ENCODE measurements at places on chromosomes 7 and 10.

DNA sequence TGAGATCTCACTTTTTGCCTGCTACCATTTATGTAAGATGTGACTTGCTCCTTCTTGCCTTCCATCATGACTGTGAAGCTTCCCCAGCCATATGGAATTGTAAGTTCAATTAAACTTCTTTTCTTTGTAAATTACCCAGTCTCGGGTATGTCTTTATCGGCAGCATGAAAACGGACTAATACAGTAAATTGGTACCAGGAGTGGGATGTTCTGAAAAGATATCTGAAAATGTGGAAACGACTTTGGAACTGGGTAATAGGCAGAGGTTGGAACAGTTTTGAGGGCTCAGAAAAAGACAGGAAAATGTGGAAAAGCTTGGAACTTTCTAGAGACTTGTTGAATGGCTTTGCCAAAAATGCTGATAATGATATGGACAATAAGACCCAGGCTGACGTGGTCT, 10.6 kb upstream of the GARIN1A start:
- no peak for DNase-seq

DNA sequence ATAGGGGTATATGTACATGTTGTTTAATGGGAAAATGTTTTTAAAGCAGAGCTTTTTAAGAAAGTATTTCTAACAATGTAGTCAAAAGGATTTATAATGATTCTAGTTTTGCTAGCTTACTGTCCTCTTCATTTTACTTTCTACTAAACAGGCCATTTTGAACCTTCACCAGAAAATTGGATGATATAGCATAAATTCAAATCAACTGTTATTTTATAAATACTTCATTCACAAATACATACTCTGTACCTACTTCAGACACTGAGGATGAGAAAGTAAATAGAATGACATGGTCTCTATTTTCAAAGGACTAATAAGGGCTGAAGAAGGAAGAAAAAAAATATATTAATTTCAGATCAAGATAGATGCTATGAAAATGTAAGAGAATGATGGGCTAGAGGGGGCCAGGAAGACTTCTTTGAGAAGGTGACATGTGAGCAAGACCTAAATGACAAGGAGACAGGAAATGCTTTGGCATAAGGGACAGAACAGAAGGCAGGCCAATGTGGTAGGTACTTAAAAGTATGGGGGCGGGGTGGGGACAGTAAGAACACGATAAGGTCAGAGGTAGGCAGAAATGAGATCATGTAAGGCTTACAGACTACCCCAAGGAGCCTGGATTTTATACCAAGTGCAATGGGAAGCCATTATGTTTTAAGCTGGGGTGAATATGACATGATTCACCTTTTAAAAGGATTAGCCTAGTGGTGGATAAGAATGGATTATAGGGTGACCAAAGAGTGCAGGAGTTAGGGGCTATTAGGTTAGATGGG, 5.2 kb downstream of the NAMPT start:
- peak; percentile 35 for DNase-seq

DNA sequence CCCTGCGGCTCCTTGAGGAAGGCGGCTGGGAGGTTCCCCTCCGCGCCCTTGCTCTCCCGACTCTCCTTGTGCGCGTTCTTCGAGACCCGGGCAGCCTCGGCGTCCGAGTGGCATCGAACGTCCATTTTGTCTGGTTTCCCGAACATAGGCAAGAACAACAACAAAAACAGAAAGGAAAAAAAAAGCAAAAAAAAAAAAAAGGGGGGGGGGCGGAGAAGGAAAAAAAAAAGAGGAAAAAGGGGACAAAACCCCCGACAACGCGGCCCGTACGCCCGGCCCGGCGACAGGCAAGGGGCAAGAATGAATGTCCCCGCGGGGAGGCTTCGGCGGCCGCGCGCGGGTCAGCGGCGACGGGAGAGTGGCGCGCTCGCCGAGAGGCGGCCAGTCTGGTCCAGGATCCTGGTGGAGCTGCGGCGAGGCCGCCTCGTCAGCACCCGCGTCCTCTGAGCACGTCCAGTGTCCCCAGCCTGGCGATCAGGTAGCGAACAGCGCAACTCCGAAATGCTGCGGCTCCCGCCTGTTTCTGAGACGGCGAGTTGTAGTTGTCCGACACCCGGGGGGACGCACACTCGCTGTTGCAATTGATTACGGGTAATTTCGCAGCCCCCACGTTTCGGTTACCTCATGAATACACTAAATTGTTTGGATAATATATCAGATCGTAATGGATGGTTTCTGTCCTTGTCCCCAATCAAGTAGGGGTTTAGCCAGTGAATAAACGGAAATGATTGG, at the start of gene VAX1:
Gene VAX1 (minus strand): TSS at position 360 of the 732 bp plus-strand sequence. CDS start 214 bp downstream, at position 146.
- no peak for DNase-seq

GRCh38 chr7:30799976-30800661, 28.9 kb downstream of the MINDY4 start:
- no peak for DNase-seq

- DNase-seq: peak; percentile 10
Observed at GRCh38 chr7:21253740-21254687, 173.9 kb upstream of the SP4 start.

- no peak for DNase-seq
Observed at GRCh38 chr7:134685250-134685649, 38.6 kb downstream of the BPGM start.

- no peak for DNase-seq
Observed at GRCh38 chr10:14474656-14475055, 143.9 kb upstream of the FRMD4A start.

GRCh38 chr10:32851301-32851700, 106.7 kb downstream of the ITGB1 start:
- DNase-seq: no peak

- no peak for DNase-seq
Observed at GRCh38 chr7:26627891-26628341, 236.5 kb downstream of the SKAP2 start.

- no peak for DNase-seq
Observed at GRCh38 chr7:114944745-114945625, 23.1 kb downstream of the MDFIC start.

GRCh38 chr7:80960244-80960795, 41.5 kb upstream of the SEMA3C start:
- no peak for DNase-seq

DNA sequence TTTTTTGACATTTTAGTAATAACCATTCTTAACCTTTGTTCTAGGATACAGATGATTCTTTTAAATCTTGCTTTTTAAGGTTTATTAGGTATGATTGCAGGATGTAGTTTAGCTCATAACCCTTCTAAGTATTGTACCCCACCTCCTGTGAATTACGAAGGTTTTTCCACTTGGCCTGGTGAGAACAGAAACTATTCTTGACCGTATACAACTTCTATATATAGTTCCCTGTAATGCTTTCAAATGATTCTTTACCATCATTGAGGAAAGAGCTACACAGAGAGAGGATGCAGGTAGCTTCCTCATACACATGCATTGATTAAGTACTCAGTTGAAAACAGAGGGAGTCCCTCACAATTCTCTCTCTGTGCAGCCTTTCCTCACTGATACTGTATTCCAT, 86.3 kb downstream of the PALS2 start:
- no peak for DNase-seq

GRCh38 chr7:2213551-2214215, 19.1 kb downstream of the MAD1L1 start:
- no peak for DNase-seq

DNA sequence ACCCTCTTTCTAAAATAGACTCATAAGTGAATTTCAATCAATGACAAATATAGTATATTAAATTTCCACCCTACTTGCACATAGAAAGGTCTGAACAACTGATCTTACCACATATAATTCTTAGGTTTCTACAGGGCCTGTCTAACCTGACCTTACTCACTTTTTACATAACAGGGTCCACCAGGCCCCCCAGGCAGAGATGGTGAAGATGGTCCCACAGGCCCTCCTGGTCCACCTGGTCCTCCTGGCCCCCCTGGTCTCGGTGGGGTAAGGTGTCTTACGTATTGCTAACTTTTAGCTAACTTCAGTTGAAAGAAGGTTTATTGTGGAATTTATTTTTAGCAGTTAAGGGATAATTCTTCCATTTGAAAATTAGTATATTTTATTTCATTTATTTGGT, 5.3 kb downstream of the COL1A2 start:
- DNase-seq: no peak

GRCh38 chr7:111192614-111193413, 101.9 kb downstream of the LRRN3 start:
- no peak for DNase-seq

GRCh38 chr7:128810997-128811396, 19.2 kb upstream of the FLNC start:
- no peak for DNase-seq

DNA sequence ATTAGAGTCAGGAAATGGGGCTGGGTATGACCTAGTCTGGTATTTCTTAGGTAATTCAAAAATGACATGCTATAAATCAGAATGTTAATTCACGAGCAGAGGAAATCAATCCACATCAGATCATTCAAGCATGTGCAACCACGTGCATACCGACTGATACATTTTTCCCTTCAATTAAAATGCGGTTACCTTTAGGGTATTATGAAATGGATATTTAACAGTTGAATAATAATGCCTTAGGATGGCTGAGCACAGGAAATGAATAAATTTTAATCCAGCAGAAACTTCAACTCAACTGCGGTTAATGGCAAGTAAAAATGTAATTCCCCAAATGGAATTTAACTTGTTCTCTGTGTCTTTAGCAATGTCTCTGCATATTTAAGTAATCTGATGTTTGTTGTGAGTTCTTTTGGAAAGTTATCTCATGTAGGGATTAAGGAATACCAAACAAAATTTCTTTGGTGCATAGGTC, 9.2 kb downstream of the CPA2 start:
- no peak for DNase-seq

DNA sequence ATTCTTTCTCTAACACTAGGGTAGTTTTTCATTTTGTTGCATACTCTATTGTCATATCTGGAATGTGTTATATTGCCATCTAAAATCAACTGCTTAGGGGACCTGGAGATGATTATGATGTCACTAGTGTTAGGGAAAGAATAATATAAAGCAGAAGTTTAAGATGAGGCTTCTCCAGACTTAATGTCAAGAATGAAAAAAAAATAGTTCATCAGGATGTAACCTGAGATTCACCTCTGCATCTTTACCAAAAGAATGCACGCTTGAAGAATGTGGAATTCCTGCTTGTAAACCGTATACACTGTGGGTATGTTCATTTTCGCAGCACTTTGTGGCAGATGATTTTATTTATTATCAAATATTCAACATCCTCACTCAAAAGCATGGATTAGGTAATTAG, 184.6 kb downstream of the ST7 start:
- DNase-seq: no peak

DNA sequence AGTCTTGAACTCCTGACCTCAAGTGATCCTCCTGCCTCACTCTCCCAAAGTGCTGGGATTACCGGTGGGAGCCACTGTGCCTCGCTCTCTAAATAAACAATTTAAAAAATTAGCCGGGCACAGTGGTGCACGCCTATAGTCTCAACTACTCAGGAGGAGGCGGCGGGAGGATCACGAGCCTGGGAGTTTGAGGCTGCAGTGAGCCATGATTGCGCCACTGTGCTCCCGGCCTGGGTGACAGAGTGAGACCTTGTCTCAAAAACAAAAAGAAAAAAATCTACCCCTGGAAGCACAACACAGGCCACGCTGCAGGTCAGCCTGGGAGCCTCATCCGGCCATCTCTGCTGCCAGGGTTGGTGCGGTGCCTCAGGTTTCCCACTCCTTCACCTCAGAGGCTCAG, 3.8 kb upstream of the EIF3B start:
- DNase-seq: no peak

DNA sequence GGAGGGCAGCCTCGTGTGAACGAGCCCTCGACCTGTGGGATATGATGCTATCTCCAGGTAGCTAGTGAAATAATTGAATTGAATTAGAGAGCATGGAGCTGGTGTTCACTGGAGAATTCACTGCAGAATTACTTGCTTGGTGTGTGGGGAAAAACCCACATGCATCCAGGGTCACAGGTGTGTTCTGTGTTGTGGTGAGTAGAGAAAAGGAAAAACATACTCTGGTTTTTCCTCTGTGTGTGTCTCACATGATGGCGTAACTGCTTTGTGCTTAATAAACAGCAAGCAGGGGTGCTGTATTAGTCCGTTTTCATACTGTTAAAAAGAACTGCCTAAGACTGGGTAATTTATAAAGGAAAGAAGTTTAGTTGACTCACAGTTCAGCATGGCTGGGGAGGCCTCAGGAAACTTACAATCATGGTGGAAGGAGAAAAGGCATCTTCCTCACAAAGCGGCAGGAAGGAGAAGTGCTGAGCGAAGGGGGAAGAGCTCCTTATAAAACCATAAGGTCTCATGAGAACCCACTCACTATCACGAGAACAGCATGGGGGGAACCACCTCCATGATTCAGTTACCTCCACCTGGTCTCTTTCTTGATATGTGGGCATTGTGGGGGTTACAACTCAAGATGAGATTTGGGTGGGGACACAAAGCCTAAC, 62.6 kb downstream of the TACR2 start:
- DNase-seq: no peak

DNA sequence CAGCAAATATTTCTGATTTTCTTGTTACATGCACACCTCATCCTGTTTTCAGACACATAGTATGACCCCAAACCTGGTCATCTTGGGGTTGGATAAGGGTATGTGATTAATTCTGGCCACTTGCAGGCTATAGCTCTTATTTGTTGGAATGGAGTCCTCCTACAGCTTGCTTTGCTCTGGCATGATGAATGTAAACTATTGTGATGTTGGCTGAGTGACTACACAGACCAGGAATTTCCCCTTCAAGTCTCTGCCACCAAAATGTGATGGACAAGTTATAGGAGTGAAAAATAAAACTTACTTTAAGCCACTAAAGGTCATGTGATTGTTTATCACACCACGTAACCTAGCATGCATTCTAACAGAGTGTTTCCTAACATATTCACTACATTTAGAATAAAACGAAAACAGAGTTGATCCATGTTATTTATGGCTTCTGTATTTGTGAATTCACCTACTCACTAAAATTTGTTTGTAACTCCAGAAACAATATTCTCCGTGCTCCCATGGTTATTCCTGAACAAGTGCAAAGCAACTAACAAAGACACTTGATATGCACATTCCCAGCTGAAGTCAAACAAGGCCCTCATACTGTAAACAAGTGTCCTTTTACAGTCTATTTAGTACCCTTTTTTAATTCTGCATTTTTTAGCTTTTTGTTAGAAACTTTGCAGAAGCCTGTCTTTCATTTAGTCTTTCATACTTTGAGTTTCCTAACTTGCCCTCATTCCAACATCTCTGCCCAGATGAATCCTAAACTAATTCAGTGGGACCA, 599.2 kb upstream of the PCDH15 start:
- DNase-seq: no peak

Data from stimulated activated CD4-positive, alpha-beta T cell treated with anti-CD3 and anti-CD28 coated beads, Interleukin-4, amount 100 ng/mL, for 48 hours (primary cell).